Activated T-cell treated with anti-CD3 and anti-CD28 coated beads, Interleukin-2, amount 50 U/mL, for 72 hours (primary cell): ENCODE measurements at places on chromosomes 4 and X.

GRCh38 chrX:2320580-2321327 lies 180.0 kb downstream of the DHRSX start:
- no peak for DNase-seq

DNA sequence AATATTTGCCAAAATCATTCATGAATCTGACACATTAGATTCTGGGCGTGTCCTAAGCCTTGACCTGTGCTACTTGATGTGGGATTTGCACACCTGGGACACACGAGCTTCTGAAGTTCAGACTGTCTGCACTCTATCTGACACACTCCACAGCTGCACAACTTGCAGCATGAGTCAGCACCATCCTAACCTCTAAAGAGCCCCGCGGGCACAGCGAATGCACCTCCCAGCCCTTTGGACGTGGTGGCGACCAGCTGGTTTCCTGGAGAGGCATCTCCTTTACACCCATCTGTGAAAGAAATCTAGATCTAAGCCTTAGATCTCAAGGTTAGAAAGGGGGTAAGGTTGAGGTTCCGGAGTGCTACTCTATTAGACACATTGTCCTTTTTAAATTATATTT lies 69.2 kb downstream of the SORBS2 start:
- no peak for DNase-seq

DNA sequence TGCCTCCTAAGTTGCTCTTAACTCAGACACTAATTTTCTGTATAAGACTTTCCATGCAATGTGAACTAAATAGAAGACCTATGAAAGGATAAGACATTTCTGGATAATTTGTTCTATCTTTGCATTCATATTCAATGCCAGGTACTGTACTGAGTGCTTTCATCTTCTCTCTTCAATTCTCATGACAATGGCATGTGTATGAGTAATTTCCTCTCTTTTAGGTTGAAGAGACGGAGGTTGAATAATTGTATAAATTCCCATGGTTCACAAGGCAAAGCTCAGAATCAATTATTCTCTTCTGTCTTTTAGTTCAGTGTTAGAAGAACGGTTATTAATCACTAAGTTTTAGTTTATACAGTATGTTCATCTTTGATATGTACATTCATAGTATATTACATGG lies 29.3 kb upstream of the CFAP299 start:
- DNase-seq: no peak

DNA sequence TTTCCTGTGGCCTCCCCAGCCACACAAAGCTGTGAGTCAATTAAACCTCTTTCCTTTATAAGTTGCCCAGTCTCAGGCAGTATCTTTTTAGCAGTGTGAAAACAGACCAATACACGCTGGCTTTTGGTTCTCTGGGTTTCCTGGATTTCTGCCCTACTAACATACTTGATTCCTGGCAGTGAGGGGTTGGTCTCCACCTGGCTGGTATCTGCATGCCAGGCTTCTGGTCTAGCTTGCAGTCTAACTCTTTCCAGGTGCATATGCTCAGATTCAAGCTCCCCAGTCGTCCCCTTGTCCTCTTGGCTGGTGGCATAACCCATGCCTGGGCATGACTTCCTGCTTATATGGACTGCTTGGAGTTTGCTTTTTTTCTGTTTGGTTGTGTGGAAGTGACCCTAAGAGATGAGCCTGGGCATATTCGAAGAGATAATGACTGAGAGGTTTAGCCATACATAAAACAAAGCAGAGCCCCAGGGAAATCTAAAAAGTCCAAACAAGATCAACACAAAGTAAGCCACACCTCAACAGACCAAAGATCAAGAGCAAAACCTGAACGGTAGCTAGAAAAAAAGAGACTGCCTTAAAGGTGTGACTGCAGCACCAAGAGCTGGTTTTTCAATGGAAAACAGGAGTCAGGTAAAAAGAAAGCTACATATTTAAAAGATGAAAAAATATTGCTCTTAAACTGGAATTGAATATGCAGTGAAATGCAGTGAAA lies 102.1 kb upstream of the STS start:
- no peak for DNase-seq

DNA sequence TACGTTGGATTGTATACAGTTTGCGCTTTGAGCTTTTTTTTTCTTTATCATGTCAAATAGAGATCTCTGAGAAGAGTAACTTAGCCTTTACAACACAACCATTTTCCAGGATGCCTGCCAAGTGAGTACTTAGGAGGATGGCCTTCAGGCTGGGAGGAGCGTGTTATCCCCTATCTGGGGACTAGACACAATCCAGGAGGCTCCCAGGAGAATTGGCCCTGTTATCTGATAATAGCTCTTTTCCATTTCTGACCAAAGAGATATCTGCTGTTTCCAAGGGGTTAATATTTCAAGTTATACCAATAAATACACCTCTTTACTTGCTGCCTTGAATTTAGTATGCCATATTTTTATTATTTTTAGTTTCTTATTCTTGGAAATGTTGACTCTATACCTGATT lies 169.5 kb upstream of the SMARCAD1 start:
- no peak for DNase-seq

- DNase-seq: no peak
Observed at GRCh38 chr4:8157496-8157895, 1.1 kb downstream of the ABLIM2 start.

DNA sequence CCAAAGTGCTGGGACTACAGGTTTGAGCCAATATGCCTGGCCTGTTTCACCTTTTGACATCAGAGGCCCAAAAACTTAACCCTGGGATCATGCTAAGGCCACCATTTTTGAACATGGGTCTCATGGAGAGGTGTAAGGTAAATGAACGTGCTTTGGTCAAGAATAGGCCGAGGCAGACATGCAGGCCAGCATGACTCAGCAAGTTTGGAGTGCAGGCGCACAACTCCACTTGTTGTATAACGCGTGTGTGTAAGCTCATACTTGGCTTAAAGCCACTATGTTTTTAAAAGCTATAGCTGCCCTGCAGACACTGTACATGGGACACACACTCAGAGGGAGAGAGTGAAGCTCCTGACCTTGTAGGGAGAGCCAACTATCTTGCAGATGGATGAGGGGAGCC lies 43.8 kb upstream of the HPSE start:
- DNase-seq: peak; percentile 13

DNA sequence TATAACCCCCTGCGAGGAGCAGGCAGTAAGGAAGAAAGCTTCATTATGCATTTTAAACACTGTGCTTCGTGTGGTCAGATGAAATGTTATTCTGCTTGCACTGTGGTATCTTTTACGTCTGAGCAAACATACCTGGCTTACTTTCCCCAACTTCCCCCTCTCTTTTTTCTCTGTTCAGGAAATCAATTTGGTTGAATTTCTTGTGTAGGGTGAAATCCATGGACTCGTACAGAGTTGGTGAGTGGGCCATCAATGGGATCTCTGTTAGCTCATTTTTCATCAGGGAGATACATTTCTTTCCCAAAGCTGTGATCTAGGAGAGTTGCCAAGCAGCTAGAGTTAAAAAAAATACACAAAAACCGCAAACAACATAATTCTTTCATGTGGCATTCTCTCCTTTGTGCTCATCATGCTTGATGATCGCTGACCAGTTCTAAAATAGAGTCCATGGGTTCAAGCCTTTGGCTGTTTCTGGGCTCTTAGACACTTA lies 98.5 kb downstream of the FRAS1 start:
- DNase-seq: no peak
